ENCODE measurements at places on chromosomes 13 and 19.

DNA sequence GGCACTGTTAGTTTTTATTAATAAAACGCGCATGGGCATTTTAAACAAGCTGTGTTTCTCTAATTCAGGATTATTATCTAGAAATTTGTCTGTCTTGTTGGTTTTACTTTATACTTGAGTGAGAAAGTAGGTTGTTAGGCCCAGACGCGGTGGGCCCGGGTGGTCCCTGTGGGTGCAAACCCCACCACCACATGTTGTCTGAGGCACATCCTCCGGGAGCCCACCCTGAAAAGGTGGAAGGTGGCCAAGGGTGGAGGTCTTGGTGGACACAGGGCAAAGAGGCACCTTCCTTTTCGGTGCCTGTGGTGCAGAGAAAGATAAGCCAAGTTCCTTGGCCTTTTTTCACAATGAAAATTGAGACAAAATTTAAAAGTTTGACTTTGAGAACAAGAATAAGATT, 16.6 kb downstream of the ATP4B start:
- no peak for DNase-seq

GRCh38 chr19:2055931-2056836, 5.1 kb upstream of the MKNK2 start:
- DNase-seq, result no peak

DNA sequence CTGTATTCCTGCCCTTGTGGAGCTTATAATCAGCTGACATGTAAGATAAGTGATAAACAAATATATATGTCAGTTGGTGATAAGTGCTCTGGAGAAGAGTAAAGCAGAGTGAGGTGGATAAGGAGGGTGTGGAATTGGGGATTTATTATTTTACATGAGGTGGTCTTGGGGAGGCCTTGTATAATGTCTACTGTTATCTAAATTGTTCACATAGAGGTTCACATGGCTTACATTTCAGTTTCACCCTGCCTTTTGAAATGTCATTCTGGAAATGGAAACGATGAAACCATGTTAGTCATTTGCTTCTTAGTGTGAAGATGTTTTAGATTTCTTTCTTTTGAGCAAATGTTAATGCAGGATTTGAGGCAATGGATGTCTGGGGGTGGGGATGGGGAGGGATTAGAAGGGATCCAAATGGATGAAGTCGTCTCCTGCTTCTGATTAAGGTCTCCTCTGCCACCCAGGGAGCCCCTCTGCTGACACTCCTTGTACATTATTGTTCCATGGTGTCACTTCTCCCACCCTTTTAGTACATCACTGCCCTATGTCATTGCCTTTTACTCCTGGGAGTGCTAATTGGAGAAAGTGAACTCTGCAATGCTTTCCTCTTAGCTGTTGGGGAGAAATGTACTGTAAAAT, 14.0 kb downstream of the B3GLCT start:
- no peak for DNase-seq

DNA sequence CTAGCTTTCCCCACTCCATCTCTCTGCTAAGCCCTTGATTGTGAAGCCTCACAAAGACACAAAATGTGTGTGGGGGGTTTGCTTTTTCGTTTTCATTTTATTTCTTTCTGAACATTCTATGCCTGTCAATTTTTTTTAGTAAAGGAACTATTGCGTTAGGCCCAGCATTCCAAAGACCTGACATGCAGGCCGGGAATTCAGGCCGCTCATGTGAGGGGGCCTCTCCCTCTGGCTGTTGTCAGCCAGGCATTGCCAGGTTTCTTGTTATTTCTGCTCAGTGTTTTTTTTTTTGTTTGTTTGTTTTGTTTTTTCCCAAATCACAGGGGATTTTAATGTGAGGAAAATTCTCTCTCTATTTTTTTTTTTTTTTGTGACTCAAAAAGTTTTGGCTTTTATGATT, 10.3 kb upstream of the MEDAG start:
- no peak for DNase-seq

- DNase-seq, result no peak
Observed at GRCh38 chr19:17743874-17744580, 7.2 kb upstream of the FCHO1 start.

GRCh38 chr19:5103812-5104410, 135.0 kb downstream of the KDM4B start:
- DNase-seq, result peak; percentile 33

GRCh38 chr19:16380943-16381755, 56.5 kb downstream of the KLF2 start:
- DNase-seq, result no peak

- DNase-seq, result no peak
Observed at GRCh38 chr13:61768175-61768574, 352.5 kb upstream of the PCDH20 start.

DNA sequence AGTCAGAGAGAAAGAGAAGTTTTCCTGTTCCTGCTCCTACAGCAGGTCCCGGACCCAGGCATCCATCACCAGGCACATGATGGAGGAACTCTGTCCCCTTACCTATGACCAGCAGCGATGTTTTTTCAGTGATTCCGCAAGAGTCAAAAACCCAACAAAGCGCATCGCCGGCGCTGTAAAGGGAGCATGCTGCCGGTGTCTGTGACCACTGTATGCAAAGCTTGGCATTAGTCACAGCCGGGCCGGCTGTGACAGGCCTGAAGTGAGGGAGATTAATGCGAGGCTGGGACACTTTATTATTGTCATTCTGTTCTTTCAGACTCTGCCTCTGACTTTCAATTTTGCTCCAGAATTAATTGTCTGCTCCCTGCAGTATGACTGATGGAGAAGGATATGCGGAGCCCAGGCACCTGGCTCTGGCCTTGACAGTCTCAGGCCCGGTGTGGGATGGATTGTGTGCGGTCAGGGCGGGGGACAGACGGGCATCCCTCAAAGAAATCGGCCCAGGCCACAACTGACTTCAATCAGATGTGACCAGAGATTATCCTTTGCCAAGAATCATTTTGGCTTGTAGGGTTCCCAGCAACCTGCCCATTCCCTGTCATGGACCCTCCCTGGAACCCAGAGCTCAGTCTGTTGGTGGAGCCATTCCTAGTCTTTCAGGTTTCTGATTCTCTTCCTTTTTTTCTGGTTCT, 462.0 kb upstream of the ZNF507 start:
- no peak for DNase-seq

DNA sequence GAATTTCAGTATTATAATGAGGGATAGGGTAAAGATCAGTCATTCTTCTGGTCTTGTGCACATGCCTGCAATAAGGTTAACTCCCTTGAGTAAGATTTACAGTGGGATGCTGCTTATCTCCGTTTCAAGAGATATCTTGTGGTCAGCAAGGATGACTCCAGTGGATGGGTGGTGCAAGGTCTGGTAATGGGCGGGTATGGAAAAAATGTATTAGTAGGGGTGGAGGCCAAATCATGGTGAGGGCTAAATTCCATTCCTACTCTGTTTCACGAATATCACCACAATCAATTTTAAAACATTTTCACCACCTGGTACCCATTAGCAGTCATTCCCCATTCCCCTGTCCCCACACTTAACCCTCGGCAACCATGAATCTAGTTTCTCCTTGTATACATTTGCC, 40.6 kb downstream of the CCDC122 start:
- no peak for DNase-seq

- DNase-seq, result no peak
Observed at GRCh38 chr13:94708031-94708859, 4.1 kb downstream of the SOX21 start.
